ENCODE measurements at places on chromosomes 2 and 18. TPM values are rescaled to one million over a fixed set of nuclear protein-coding genes. Genes with fewer than 3 reads are reported as not detected.

The DPP4 gene
- 0.20 TPM for polyA plus RNA-seq

The ST3GAL5 gene
- polyA plus RNA-seq = 24.7 TPM

The MYO7B gene
- 0.46 TPM for polyA plus RNA-seq

The DSC1 gene
- polyA plus RNA-seq = not detected
